WTC11 (cell line): ENCODE measurements at places on chromosomes 2 and 18. TPM values are rescaled to one million over a fixed set of nuclear protein-coding genes. Genes with fewer than 3 reads are reported as not detected.

DNA sequence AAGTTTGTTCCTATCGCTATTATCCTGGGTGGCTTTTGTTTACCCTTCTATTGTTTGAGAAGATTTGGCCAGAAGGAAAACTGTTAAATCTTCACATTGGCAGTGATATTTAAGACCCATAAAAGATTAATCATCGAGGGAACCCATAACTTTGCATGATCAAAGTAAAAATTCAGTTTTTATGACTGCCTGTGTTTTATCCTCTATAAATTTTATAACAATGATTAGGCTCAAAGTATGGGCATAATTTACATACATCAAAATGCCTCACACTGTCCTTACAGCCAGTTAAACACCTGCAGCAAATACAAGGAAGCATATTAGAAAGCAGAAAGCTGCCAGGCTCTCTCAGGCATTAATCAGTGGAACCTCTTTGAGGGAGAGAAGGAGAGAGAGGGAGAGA lies 289.1 kb downstream of the ICOS start:
- no peaks in the 10 kb centered on the region for H3K36me3 ChIP-seq
- no peak overlapping the region for H3K4me3 ChIP-seq
- peaks cover 18% of the 10 kb centered on the region for H3K4me1 ChIP-seq
- DNase-seq = no peak

The CAVIN2 gene
- 0.14 to 0.28 TPM (median 0.27 TPM) in 3 replicates for total RNA-seq

DNA sequence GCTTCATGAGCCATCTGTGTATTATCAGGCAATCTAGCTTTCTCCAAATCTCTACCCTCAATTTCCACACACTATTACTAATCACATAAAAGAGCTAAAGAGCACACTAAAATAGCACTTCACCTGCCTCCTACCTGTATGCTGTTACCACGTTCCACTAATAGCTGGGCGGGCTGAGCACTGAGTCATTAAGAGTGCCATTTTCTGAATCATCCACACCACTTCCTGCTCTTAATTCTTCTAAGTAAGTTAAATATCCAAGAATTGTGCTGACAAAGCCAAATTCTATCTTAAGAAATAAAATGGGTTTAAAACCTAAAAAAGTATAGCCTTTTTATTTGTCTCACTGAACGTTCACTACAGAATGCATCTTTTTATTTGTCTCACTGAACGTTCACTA lies 35.7 kb downstream of the NOL10 start:
- H3K36me3 ChIP-seq = peaks cover 63% of the 10 kb centered on the region
- H3K4me1 ChIP-seq = no peaks in the 10 kb centered on the region
- DNase-seq = no peak
- no peaks in the 10 kb centered on the region for H3K27me3 ChIP-seq
- H3K27ac ChIP-seq = no peak overlapping the region

DNA sequence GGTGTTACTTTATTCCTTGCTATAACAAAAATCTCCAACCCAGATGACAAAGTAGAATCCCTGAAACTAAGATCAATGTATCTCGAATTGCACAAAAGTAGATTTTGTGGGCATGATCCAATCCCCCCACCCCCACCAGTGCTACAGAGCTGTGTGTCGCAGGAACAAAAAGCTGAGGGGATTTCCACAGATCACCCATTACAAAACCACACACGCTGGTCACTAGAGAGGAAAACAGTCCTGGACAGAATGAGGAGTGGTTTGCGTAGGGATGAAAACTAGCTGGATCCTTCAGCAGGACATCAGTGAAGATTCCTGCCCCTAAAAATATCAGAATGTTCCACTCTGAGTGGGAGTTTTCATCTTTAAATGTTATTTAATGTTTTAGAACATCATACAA lies 165.3 kb upstream of the STK17B start:
- H3K36me3 ChIP-seq = no peaks in the 10 kb centered on the region
- H3K4me3 ChIP-seq = no peak overlapping the region
- H3K4me1 ChIP-seq = no peaks in the 10 kb centered on the region; the same call in 1 of the 2 replicates
- no peak for DNase-seq

- H3K4me3 ChIP-seq = no peak overlapping the region
- no peak overlapping the region for H3K27ac ChIP-seq
- DNase-seq = no peak
- peaks cover 50% of the 10 kb centered on the region for H3K4me1 ChIP-seq
- peaks cover 32% of the 10 kb centered on the region for H3K27me3 ChIP-seq
These were observed 20.3 kb downstream of the ALK start for GRCh38 chr2:29900971-29901633.

DNA sequence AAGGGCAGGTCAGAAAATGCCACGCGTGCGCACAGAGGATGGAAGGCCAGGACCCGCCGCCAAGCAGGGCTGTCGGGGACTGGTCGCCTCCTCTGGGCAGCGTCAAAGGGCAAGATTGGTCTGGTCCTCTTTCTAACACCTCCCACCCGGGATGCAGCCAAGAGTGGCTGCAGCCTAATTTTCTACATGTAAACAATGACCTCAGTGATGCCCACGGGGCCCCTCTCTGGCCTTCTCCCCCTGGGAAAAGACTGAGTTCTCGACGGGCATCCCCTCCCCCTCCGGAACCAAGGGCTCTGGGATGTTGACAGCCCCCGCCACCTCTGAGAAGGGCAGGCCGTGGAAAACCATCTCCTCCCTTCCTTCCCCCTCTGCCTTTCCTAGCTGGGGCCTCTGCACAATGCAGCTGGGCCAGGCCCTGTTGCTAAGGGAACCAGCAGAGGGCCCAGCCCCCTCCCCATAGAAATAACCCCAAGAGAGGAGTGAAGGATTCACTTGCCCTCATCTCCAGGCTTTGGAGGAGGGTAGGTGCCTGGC lies 80.0 kb upstream of the ZNF532 start:
- DNase-seq = no peak
- H3K27me3 ChIP-seq = no peaks in the 10 kb centered on the region; the same call in 1 of the 2 replicates
- peaks cover 55% of the 10 kb centered on the region for H3K4me1 ChIP-seq
- H3K36me3 ChIP-seq = no peaks in the 10 kb centered on the region
- H3K4me3 ChIP-seq = no peak overlapping the region
- no peak overlapping the region for H3K27ac ChIP-seq

The AFF3 gene
- total RNA-seq = 1.1 to 1.2 TPM (median 1.2 TPM) in 3 replicates

- no peaks in the 10 kb centered on the region for H3K4me1 ChIP-seq
- no peak overlapping the region for H3K4me3 ChIP-seq
- no peak overlapping the region for H3K27ac ChIP-seq
- DNase-seq = no peak
- H3K27me3 ChIP-seq = no peaks in the 10 kb centered on the region
These were observed 479.7 kb downstream of the PARD3B start for GRCh38 chr2:205024822-205025518.

GRCh38 chr2:223082706-223083105 lies 30.7 kb downstream of the KCNE4 start:
- H3K36me3 ChIP-seq = no peaks in the 10 kb centered on the region
- H3K4me1 ChIP-seq = peaks cover 5% of the 10 kb centered on the region
- no peak overlapping the region for H3K4me3 ChIP-seq
- H3K27ac ChIP-seq = no peak overlapping the region

The SCN1A gene
- total RNA-seq = 0.62 to 1.6 TPM (median 1.0 TPM) in 3 replicates

GRCh38 chr18:39793609-39794008 lies 2161.4 kb upstream of the PIK3C3 start:
- H3K27ac ChIP-seq = no peak overlapping the region
- no peak for DNase-seq
- peaks cover 65% of the 10 kb centered on the region for H3K4me1 ChIP-seq
- H3K36me3 ChIP-seq = no peaks in the 10 kb centered on the region
- H3K27me3 ChIP-seq = no peaks in the 10 kb centered on the region

DNA sequence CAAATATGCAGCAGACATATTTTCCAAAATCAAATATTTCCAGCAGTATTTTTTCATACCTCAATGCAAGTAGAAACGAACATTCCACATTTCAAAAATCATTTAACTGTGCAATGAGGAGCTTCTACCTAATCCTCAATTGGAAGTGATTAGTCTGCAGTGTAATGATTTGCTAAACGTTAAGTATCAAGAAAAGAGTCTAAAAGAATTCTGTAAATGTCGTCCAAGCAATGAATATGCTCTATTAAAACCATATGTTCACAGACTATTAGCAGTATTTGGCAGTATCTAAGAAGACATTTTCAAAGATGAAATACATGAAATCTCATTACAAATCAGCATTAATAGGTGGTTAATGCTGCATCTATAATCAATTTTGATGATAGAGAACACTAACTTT lies 15.9 kb downstream of the DYM start:
- peaks cover 19% of the 10 kb centered on the region for H3K36me3 ChIP-seq
- no peaks in the 10 kb centered on the region; the same call in 1 of the 2 replicates for H3K27me3 ChIP-seq
- peaks cover 2% of the 10 kb centered on the region for H3K4me1 ChIP-seq
- DNase-seq = no peak

The ZC3H6 gene
- 10.0 to 13.0 TPM (median 11.8 TPM) in 3 replicates for total RNA-seq

GRCh38 chr2:100877555-100877954 lies 57.6 kb downstream of the NPAS2 start:
- H3K36me3 ChIP-seq = no peaks in the 10 kb centered on the region
- no peak for DNase-seq
- no peak overlapping the region for H3K27ac ChIP-seq
- no peak overlapping the region for H3K4me3 ChIP-seq
- no peaks in the 10 kb centered on the region for H3K27me3 ChIP-seq
- H3K4me1 ChIP-seq = peaks cover 26% of the 10 kb centered on the region

The CFAP221 gene
- 0.14 to 0.94 TPM (median 0.35 TPM) in 3 replicates for total RNA-seq

- H3K27ac ChIP-seq = no peak overlapping the region
- no peak overlapping the region for H3K4me3 ChIP-seq
- no peaks in the 10 kb centered on the region for H3K27me3 ChIP-seq
- DNase-seq = no peak
These were observed 3.6 kb upstream of the KCNJ13 start for GRCh38 chr2:232779934-232780333.

The UGT1A8 gene
- 0.11 to 0.13 TPM in 2 of 3 replicates, not detected in the other for total RNA-seq

GRCh38 chr18:370751-371608 lies 103.1 kb upstream of the THOC1 start:
- DNase-seq = no peak
- H3K27me3 ChIP-seq = no peaks in the 10 kb centered on the region
- no peak overlapping the region for H3K27ac ChIP-seq
- no peaks in the 10 kb centered on the region for H3K36me3 ChIP-seq

DNA sequence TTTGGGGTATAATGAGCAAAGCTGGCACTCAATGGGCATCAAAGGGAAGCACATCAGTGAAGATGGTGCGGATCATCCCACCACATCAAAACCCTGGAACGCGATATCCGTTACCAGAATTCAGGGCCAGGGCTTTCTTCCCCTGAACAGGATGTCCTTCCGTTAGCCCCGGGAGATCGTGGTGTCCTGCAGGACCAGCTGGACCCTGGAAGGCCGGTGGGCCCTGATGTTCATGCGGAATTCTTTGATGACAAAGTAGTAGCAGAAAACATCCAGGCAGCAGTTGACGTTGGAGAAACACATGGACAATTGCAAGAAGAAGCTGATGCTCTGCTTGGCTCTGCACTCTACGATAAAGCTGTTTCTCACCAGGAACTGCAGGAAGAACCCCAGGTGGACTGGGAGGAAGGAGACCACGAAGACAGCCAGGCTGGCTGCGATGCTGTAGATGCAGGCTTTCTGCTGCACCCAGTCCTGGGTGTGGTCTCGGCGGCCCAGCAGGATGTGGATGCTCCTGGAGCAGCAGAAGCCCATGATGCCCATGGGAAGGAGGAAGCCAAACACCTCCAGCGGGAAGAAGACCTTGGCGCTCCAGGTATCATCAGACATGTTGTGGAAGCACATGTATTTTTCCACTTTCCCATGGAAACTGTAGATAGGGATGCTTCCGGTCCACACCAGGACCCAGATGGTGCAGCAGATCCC lies 15.0 kb downstream of the GPR55 start:
- H3K36me3 ChIP-seq = no peaks in the 10 kb centered on the region
- no peak for DNase-seq
- peaks cover 28% of the 10 kb centered on the region for H3K4me1 ChIP-seq
- H3K4me3 ChIP-seq = no peak overlapping the region
- no peak overlapping the region for H3K27ac ChIP-seq

DNA sequence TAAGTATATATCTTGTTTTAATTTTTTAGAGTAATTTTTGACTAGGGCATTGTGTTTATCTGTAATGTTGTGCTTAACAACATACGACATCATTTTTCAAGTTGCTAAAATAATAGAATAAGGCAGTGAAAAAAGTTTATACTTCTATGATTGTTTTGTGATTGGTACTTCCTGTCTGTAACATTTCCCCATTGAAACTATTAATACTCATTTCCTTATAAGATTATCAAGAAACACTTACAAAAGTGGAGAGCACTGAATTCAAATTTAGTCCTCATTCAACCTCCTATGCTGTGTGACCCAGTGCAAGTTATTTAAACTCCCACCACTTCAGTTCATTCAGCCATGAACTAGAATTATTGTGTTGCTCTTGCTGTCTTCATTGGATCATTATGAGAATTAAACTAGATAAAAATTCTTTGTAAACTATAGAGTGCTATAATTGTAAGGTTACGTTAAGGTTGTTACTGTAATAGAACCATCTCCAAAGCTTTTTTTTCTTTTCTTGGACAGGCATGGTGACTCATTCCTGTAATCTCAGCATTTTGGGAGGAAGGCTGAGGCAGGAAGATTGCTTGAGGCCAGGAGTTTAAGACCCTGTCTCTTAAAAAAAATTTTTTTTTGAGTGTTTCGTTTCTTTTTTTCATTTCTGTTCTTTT lies 2.8 kb downstream of the ETAA1 start:
- H3K36me3 ChIP-seq = peaks cover 38% of the 10 kb centered on the region
- peaks cover 16% of the 10 kb centered on the region; the same call in 1 of the 2 replicates for H3K4me1 ChIP-seq
- no peak for DNase-seq
- peak overlapping the region; percentile 60; the same call in 1 of the 2 replicates for H3K27ac ChIP-seq
- H3K27me3 ChIP-seq = no peaks in the 10 kb centered on the region

DNA sequence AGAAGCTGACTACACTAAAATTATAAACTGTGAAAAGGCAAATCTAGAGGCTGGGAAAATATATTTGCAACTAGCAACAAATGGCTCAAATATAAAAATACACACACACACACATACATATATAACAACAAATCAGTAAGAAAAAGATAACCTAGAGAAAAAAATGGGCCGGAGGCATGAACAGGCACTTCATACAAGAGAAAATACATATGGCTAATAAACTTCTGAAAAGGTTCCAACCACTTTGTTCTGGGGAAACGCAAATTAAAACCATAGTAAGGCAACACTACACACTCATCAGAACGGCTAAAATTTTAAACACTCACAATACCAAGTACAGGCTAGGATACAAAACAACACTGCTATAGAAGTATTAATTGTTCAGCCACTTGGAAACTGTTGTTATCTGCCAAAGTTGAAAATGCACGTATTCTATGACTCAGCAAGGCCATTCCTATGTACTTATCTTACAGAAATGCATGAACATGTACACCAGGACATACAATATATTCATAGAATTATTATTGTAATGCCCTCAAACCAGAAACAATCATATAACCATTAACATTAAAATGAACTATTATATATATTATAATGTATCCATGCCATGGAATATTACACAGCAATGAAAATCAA lies 15.6 kb downstream of the WDSUB1 start:
- no peak overlapping the region for H3K27ac ChIP-seq
- H3K27me3 ChIP-seq = no peaks in the 10 kb centered on the region
- DNase-seq = no peak
- no peak overlapping the region for H3K4me3 ChIP-seq
- H3K36me3 ChIP-seq = peaks cover 4% of the 10 kb centered on the region
- no peaks in the 10 kb centered on the region for H3K4me1 ChIP-seq

The CTNNA2 gene
- 3.8 to 6.7 TPM (median 5.7 TPM) in 3 replicates for total RNA-seq

DNA sequence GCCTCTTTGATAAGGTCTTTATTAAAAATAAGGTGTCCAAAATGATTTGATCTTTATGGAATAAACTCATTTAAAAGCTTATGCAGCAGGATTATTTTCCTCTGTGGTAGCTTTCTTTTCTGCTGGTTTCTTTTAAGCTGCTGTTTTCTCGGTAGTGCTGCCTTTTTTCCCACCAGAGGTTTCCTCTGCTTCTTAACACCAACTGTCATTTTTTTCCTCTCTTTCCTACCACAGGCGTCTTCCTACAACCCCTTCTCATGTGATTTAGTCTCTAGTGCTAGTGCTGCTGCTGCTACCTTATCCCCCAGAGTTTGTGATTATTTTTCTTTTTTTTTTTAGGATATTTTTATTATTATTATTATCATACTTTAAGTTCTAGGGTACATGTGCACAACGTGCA lies 102.1 kb upstream of the PGAP1 start:
- no peaks in the 10 kb centered on the region for H3K27me3 ChIP-seq
- H3K4me1 ChIP-seq = no peaks in the 10 kb centered on the region
- H3K27ac ChIP-seq = no peak overlapping the region

The B4GALT6 gene
- total RNA-seq = 50.6 to 56.6 TPM (median 50.8 TPM) in 3 replicates
